Stimulated activated effector memory CD8-positive, alpha-beta T cell treated with anti-CD3 and anti-CD28 coated beads, Interleukin-12 subunit alpha, Interleukin-12 subunit beta, amount 100 ng/mL, for 72 hours (primary cell): ENCODE measurements at places on chromosomes 16 and 17.
A peak's percentile ranks its signal among the peaks of the same experiment; 100 is the strongest.

DNA sequence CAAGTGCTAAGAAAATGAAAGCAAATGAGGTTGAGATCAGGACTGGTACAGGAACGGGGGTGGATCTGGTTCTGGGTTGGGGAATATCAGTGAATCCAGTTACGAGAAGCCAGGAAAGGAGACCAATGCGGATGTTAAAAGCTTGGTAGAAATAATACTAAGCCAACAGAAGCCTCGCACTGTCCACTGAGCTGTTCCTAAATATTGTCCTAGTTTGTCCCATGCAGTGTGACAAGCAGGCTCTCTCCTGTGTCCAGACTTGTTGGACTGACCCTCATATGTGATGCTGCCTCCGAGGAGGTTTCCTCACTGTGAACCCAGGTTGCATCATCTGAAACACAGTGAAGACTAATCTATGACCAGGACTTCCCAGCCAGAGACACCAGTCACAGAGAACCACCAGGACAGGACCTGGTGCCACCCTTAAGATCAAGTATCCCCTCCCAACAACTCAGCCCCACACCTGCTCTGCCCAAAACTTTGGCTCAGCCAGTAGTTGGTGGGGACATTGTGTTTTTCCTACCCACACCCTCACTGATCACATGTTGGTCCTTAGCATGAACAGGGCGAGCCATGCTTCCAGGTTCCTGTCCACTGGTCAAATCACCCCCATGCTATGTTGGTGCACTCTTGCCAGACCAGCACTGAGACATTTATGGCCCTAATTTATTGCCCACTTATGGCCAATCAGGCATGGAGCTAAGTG lies 32.7 kb upstream of the SCNN1B start:
- DNase-seq: no peak

GRCh38 chr17:7415784-7416183 lies 4.3 kb upstream of the SPEM1 start:
- DNase-seq: no peak

DNA sequence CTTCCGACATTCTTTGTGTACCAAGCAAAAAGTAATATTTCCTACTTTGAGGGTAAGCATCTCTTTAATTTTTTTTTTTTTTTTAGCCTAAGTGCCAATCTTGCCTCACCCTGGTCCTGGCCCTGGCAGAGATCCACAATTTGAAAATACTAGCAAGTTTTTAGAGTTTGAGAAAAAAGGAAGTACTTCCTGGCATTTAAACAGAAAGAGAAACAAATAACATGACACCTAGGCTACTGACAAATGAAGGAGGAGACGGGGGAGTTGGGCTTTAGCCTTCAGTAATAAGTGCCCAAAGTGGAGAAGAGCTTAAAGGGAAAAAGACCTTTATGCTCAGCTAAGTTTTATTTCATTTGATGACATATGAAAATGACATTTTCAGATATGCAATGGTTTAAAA lies 92.8 kb downstream of the HS3ST3A1 start:
- no peak for DNase-seq

DNA sequence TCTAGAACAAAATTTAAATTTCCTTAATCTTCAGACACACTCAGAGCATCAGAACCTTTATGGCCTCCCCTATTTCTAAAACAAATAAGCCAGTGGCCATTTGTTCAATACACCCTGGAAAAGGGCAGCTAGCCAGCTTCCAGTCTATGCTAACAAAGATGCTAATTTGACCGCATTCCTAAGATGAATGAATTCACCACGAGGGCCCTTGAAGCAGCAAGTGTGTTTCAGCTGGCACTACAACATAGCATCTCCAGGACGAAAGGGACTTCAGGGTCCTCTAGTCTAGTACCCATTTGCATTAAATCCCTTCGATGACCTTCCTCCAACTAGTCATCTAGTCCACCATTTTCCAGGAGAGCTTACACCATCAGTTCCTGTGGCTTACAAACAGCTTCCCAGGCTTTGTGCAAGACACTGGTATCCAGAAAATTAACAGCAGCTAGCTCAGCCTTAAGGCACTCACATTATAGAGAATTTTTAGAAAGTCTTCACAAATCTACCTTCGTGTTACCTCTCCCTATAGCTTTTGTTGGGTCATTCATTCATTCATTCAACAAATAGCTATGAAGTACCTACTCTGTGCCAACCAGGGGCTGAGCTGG lies 10.9 kb downstream of the KRT37 start:
- no peak for DNase-seq

DNA sequence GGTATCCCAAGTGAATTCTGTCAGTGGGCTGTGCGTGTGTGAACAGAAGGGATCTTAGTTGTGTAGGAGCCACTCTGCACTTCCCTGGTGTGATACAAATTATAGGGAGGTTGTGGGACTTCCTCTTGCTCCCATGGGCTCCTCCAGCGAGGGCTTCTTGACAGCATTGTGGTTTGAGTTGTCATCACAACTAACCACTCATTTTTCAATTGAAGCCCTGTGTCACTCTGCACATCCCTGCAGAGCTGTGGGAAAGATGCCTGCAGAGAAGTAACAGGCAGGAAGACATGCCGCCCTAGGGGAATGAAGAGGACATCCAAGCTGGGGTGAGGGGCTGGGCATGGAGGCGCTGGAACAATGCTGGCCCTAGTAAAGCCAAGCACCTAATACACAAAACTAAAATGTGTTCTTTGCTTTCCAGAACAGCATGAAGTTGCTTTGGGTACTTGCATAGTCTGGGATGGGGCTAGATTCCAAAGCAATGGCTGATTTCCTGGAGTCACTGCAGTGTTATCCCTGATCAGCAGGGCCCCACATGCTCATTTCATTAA lies 692.5 kb downstream of the TOX3 start:
- DNase-seq: no peak

- DNase-seq: no peak
These were observed 658.9 kb downstream of the TOX3 start for GRCh38 chr16:51888016-51888415.

DNA sequence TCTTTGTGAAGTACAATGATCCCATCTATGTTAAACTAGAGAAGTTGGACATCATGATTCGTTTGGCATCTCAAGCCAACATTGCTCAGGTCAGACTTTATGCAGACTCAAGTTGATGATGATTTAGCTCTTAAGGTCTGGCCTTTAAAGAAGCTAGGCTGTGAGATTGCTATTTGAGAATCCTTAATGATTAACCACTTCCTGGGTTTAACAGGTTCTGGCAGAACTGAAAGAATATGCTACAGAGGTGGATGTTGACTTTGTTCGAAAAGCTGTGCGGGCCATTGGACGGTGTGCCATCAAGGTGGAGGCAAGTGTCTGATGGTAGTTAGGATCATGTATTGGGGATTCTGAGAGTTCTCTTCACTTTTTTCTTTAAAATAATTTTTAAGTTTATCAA lies 40.3 kb downstream of the AP2B1 start:
- DNase-seq: no peak

- DNase-seq: no peak
These were observed 106.2 kb downstream of the N4BP1 start for GRCh38 chr16:48503779-48504178.

DNA sequence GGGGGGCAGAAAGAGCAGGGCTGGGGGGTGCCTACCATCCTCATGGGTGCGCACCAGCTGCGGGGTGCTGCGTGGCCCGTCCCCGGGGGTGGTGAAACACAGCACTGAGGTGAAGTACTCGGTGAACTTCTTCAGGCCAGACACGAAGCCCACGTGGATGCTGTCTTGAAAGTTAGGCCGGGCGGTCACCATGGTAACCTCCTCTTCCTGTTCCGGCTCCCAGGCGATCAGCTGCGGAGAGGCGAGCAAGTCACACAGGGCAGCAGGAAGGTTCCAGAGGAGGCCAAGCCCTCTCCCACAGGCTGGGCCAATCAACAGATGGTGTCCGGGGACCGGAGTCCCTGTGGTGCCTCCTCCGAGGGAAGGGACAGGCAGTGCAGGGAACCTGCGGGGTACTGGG lies 90.1 kb upstream of the CDC42EP4 start:
- no peak for DNase-seq

- DNase-seq: no peak
These were observed 9.2 kb downstream of the HSBP1 start for GRCh38 chr16:83817022-83817421.

DNA sequence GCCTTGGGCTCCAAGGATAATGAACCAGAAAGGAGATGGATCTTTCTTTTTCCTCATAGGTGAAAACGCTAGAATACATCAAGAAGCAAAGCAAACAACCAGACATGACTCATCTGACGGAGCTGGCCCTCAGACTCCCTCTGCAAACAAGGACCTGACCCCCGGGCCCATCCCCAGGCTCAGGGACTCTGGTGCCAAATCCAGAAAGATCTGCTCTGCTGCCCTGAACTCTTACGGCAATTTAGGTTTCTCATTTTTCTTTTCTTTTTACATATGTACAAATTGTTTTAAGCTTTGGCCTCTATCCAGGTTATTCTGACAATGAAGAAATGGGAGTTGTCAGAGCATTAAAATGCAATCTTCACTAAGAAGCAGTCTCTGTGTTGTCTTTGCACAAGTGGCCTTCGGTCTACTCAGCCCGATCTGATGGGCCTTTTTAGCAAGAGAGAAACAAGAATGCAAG lies 17.7 kb downstream of the KNOP1 start:
- DNase-seq: no peak

- DNase-seq: peak; percentile 81
These were observed at the start of gene PGS1 for GRCh38 chr17:78378225-78379130. Gene PGS1 (plus strand): TSS chr17:78378649. CDS start chr17:78378666, 17 bp downstream.

DNA sequence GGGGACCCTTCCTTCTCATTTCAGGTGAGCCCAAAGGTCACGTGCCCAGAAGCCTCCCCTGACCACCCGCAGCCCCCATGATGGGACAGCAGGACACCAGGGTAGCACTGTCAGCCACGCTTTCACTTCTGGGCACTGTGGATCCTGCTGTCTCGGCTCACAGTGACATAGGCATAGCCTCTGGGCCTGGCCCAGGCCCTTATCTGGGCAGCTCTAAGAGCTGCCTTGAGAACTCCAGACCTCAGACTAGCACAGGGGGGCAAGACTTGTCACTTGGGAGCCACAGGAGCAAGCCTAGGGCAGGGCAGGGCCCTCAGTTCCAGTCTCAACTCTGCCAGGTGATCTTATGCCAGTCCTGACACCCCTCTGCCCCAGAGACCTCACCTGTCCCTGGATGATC lies 4.7 kb downstream of the NATD1 start:
- DNase-seq: no peak

- DNase-seq: no peak
These were observed 10.8 kb upstream of the ZNF267 start for GRCh38 chr16:31862761-31863160.

- DNase-seq: peak; percentile 57
These were observed 836 bp upstream of the MMP15 start for GRCh38 chr16:58024486-58025350.

DNA sequence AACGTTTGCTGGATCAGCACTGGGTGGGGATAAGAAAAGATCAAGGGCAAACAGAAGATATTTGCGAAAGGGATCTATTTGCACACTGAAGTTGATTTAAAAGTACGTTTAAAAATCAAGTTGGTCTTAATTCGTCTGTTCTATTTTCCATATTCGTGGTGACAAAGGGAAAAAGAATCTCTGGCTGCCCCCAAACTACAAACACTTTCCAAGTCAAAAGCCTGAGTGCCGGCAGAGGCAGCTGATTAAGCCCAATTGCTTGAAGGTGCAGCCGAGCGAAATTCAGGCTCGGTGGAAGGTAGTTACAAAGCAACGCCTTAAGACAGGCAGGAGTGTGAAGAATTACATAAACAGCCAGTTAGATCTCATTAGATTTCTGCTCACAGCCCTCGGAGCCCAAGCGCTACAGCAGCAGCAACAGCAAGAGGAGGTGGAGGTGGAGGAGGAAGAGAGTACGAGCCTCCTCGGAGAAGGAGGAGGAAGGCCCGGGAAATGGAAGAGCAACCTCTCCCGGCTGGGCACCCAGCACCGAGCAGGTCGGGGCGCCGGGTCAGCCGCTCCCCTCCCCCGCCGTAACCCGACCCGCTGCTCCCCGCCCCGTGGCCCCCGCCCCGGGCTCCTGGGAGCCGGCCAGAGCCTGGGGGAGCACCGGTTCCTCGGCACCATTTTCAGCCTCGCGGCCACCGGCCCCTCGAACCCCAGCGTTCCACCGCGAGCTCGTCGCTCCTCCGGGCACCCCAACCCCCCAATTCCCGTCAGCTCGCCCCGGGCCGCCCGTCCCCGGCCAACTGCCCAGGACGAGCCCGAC lies 890 bp downstream of the TOB1 start:
- DNase-seq: peak; percentile 81

GRCh38 chr17:55162556-55162946 lies 102.2 kb upstream of the HLF start:
- no peak for DNase-seq

DNA sequence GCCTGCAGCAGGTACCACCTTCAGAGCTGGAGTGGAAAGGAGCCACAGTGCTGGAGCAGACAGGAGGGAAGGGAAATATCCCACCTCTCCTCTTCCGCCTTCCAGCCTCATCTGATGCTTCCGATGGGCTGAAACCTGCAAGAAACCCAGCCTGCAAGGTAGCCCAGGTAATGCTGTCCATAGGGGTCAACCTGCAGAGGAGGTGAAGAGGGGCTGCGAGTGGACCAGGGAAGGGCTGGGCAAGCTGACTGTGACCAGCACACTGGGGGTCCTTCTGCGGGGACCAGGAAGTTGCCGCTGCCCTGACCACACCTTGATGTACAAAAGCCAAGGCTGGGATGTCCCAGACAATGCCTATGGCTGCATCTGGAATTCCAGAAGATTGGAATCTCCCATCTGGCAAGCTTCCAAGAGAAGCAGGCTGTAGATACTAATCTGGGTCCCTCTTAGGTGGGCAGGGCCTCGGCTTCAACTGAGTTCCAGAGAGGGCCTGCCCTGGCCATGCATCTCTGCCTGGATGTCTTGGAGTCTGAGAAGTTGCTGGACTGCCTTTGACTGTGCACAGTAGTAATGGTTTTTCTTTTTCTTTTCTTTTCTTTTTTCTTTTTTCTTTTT lies 5.8 kb downstream of the FOXL1 start:
- no peak for DNase-seq

- DNase-seq: no peak
These were observed 101.5 kb upstream of the DNAH17 start for GRCh38 chr17:78678711-78679110.

DNA sequence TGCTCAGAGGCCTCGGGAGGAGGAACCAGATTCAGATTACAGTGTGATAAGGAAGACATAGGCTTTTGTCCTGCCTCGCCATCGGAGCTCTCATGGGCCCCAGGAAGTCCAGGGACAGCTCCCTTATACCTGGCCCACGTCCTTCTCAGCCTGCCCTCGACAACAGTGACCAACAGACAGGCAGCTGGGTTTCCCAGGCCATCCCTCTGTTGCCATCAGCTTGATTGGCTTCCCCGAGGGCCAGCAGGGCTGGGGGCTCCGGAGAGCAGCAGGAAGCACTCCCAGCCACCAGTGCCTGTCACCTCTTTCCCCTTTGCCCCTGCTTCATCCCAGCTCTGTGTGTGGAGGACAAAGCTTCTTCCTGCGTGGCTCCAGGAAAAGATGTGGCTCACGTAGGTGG lies 17.6 kb downstream of the CD300A start:
- no peak for DNase-seq
